ENCODE measurements at places on chromosomes 12 and 14.

DNA sequence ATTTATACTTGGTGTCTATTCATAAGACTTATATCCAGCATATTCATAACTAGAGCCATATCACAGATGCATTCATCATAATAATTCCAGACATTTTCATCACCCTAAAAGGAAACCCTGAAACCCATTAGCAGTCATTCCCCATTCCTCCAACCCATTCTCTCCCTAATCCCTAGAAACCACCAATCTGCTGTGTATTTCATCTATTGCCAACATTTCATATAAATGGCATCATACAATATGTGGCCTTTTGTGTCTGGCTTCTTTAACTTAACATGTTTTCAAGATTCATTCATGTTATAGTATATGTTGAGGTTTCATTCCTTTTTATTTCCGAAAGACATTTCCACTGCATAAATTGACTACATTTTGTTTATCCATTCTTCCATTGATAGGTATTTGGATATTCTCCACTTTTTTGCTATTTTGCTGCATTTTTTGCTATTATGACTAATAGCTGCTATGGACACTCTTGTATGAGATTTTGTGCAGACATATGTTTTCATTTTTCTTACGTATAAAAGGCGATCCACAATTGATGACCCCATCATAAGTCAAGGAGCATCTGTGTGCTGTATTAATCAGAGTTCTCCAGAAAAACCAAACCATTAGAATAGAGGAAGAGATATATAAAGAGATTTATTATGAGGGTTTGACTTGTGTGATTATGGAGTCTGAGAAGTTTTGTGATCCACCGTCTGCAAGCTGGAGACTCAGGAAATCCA is 5.1 kb upstream of the OAS2 start:
- H3K4me3 ChIP-seq: no peak overlapping the region
- H3K27ac ChIP-seq: no peak overlapping the region
- H3K4me1 ChIP-seq: peaks cover 15% of the 10 kb centered on the region
- no peaks in the 10 kb centered on the region for H3K27me3 ChIP-seq
- H3K36me3 ChIP-seq: peaks cover 17% of the 10 kb centered on the region

DNA sequence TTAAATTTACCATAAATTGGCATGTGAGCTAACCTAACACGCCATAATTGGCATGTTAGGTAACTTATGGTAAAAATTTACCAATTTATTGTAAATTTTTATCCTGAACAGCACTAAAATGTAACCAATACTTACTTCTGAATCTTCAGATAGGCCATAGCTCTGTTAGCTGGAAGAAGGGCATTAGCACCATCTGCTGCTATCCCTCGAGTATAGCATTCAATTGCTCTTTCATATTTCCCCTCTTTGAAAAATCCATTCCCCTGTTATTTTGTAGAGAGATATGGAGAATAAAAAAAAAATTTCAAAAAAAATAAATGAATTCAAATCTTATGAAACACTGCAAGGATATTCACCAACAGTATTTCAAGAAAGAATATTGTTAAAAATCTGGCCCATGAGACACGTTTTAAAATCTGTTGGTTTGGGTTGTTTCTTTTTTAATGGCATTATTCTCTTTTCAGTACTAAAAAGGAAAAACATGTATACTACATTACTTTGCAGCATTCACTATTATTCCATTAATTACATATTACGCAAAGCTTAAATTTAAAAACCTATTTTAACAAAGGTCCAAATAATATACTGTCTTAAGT is 19.1 kb downstream of the RPAP3 start:
- H3K27me3 ChIP-seq: no peaks in the 10 kb centered on the region
- peak; percentile 57 for DNase-seq
- H3K27ac ChIP-seq: no peak overlapping the region
- no peak overlapping the region for H3K4me3 ChIP-seq
- no peaks in the 10 kb centered on the region for H3K4me1 ChIP-seq

- H3K27ac ChIP-seq: no peak overlapping the region
- no peak overlapping the region for H3K4me3 ChIP-seq
- no peaks in the 10 kb centered on the region for H3K36me3 ChIP-seq
- H3K4me1 ChIP-seq: peaks cover 13% of the 10 kb centered on the region
- no peaks in the 10 kb centered on the region for H3K27me3 ChIP-seq
These were observed 979.8 kb downstream of the VRK1 start for GRCh38 chr14:97776890-97777558.

GRCh38 chr12:65740873-65741600 is 83.2 kb upstream of the HMGA2 start:
- no peak overlapping the region for H3K27ac ChIP-seq
- H3K4me1 ChIP-seq: peaks cover 4% of the 10 kb centered on the region
- H3K27me3 ChIP-seq: peaks cover 12% of the 10 kb centered on the region
- DNase-seq: peak; percentile 23

GRCh38 chr12:116515684-116516083 is 43.5 kb upstream of the MAP1LC3B2 start:
- no peak for DNase-seq
- H3K27ac ChIP-seq: no peak overlapping the region
- H3K4me3 ChIP-seq: no peak overlapping the region
- H3K27me3 ChIP-seq: no peaks in the 10 kb centered on the region

DNA sequence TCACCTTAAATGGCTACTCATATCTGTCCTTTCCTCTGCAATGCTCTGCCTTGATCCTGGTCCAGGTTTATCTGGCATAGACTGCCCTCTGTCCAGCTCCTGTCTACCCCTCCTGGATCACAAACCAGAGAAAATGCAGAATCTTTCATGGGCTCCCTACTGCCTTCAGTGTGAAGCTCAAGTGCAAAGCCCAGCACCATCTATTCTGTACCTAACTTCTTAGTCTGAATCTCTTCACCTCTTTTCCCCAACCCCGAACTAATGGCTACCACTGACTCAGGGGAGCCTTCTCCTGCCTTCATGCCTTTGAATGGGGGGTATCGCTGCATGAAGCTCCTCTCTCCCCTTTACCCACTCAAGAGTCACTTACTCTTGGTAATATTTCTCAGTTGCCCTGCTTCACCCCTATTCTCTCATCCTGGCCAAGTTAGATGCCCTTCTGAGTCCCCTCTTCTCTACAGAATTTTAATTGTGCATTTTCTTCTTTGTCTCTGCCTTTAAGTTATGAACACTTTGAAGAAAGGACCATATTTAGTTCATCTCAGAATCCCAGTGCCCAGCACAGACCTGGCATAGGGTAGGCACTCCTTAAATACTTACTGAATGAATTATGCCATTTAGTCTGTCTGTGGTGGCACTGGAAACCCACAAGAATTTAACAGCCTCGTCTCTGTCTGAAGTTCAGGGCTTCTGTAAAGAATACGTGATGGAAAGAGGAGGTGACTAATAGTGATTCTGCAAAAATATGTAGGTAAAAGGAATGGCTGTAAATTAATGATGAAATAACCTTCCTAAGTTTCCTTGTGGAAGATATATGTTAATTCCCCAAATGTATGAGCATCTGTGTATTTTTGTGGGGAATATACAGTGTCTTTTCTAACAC is 191.3 kb upstream of the AMIGO2 start:
- H3K4me1 ChIP-seq: peaks cover 44% of the 10 kb centered on the region
- H3K27me3 ChIP-seq: no peaks in the 10 kb centered on the region
- H3K4me3 ChIP-seq: no peak overlapping the region
- no peaks in the 10 kb centered on the region for H3K36me3 ChIP-seq
- DNase-seq: no peak

DNA sequence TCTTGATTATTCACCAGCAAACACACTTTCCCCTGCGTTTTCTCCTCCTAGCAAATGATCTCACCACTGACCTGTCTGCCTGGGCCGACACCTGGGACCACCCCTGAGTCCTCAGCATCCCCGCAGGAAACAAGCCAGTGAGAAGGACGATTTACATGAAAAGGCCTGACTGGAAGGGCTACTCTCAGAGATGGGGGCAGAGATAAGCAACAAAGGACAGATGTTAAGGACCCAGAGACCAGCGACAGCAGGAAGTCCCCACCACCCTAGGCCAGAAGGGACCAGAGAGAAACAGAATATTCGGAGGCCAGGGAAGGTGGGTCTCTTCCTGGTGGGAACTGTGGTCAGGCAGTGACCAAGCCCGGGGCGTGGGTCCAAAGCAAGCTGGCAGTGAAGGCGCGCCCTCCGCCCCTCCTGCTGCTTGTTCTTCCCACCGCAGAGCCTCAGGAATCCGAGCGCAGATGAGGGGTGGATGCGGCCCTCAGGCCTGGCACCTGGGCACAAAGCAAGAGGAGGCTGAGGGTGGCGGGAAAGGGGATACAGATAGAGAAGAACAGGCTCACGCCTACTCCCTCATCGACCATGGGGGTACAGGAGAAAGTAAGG is 55.8 kb downstream of the STX2 start:
- peaks cover 5% of the 10 kb centered on the region for H3K36me3 ChIP-seq
- no peaks in the 10 kb centered on the region for H3K4me1 ChIP-seq
- H3K27me3 ChIP-seq: no peaks in the 10 kb centered on the region
- no peak for DNase-seq

DNA sequence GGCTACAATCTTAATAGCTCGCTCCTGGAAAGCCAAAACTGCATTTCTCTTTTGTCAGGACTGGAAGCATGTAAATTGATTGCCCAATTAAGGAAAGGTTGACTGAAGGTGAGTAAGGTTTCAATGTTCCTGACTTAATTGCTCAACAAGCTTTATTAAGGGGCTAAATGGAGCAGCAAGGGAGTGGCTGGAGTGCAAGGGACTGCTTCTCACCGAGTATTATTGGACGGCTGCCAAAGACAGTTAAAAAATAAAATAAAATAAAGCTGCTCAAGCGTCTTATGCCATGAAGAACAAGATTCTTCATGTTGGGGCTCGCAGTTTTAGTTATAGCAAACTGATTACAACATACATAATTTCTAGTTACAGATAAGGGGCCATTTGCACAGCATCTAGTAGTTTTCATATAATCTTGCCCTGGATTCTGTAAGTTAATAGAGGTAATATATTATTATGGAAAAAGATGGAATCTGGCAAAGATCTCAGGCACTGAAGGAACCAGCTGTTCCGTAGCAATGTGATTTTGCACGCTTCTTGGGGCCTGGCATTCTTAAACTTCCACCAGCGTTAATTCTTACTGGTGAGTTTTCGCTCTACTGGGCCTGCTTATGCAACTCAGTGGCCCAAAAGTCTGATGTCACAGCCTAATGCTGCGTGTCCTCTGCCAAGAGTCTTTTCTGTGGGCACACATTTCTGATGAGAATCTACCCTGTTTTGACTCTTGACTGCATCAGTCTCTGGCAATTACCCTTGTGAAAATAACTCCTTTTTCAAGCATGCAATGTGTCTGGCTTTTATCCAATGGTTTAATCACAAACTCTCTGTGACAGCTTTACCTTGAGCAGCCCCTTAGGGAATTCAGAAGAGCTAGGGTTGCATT is 108.5 kb downstream of the SLC38A1 start:
- H3K27me3 ChIP-seq: no peaks in the 10 kb centered on the region
- H3K36me3 ChIP-seq: no peaks in the 10 kb centered on the region
- H3K4me1 ChIP-seq: no peaks in the 10 kb centered on the region
- no peak overlapping the region for H3K27ac ChIP-seq

GRCh38 chr14:25340882-25341281 is 290.9 kb upstream of the STXBP6 start:
- DNase-seq: no peak
- no peak overlapping the region for H3K4me3 ChIP-seq
- no peaks in the 10 kb centered on the region for H3K36me3 ChIP-seq
- H3K27ac ChIP-seq: no peak overlapping the region

GRCh38 chr12:26271889-26272492 is 76.6 kb downstream of the SSPN start:
- no peak overlapping the region for H3K27ac ChIP-seq
- H3K4me3 ChIP-seq: no peak overlapping the region
- no peak for DNase-seq
- peaks cover 4% of the 10 kb centered on the region for H3K4me1 ChIP-seq
- no peaks in the 10 kb centered on the region for H3K27me3 ChIP-seq

DNA sequence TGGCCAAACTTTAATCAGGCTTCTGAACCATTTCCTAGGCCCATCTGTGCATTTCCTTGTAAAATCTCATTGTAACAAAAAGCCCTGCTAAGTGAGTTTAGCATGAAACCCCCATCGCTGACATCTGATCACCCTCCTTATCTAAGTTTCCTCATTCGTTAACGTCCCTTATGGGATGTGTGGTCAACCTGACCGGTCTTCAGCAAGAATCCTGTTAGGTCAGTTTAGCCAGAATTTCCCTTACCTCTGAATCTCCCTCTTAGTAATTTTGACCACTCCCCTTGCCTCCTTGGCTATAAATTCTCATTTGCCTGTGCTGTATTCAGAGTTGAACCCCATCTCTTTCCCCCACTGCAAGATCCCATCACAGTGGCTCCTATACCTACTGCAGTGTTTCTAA is 239.3 kb downstream of the RMST start:
- no peaks in the 10 kb centered on the region for H3K4me1 ChIP-seq
- no peak for DNase-seq
- no peak overlapping the region for H3K4me3 ChIP-seq
- H3K27ac ChIP-seq: no peak overlapping the region
- no peaks in the 10 kb centered on the region for H3K36me3 ChIP-seq

DNA sequence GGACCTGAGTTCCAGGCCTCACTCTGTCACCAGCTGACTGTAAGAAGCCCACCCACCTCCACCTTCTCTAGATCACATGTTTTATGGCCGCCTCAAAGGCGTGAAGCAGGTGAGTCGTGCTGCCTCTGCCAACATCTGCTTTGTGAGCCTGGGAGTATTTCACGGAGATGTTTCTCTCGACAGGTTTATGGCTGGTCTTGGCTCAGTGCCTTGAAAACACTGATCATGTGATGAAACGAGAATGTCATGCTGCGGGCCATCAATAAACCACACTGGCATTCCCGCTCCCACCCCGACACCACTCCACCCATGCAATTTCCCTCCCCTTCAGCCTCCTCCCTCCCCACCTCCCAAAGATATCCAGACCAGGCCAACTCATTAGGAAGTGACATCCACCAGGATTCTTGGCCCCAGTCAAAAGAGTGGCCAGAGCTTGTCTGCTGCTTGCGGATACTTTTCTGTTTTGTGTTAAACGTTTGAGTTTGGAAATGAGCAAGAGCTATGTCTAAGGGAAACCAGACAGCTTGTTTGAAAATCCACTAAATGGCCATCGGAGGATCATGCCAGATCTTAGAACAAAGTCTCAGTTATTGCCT is 53.8 kb upstream of the NTF3 start:
- H3K36me3 ChIP-seq: no peaks in the 10 kb centered on the region
- H3K27ac ChIP-seq: no peak overlapping the region
- no peaks in the 10 kb centered on the region for H3K4me1 ChIP-seq
- peaks cover 3% of the 10 kb centered on the region for H3K27me3 ChIP-seq

DNA sequence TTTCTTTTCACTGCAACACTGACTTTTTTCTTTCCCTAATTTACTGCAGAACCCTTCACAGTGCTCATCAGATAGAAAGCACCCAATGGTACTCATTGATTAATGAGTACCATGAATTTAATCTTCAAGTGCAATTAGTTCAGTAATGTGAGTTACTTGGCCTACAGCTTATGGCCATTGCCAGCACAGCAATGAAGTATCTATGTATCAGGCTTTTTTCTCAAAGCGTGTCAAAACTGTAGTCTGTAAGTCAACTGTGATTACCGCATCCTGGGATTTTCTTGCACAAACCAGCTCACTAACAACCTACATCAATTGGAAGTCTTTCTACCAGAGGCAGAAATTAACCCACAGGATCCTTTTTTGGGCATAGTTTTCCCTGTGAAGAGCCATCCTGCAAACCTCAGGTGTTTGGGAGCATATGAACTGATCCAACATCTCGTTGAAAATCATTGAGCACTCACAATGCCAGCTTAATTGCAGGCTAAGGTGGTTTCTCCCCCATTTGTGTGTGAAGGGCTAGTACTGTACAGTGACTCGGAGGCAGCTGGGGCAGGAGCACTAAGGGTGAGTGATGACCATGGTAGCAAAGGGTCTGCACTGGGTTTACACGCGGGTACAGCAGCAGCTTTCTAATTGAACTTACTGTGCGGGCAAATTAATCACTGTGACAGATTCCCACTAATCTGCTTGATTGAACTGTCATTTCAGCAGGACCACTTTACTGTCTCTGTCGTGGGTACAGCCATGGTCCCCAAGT is 619.3 kb downstream of the SNAPC1 start:
- H3K4me3 ChIP-seq: no peak overlapping the region
- no peaks in the 10 kb centered on the region for H3K4me1 ChIP-seq
- DNase-seq: no peak

Measured in CD4-positive, alpha-beta T cell (primary cell).